ENCODE measurements at places on chromosomes 16 and 17.

DNA sequence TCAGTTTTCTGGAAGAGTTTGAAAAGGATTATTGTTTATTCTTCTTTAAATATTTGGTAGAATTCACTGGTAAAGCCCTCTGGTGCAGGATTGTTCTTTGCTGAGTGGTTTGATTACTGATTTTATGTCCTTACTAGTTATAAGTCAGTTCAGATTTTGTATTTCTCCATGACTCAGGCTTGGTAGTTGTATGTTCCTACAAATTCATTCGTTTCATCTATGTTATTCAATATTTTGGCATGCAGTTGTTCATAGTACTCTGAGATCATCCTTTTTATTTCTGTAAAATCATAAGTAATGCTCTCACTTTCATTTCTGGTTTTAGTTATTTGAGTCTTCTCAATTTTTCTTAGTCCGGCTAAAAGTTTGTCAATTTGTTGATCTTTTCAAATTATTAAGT is 58.1 kb upstream of the CRYM start:
- DNase-seq = no peak

DNA sequence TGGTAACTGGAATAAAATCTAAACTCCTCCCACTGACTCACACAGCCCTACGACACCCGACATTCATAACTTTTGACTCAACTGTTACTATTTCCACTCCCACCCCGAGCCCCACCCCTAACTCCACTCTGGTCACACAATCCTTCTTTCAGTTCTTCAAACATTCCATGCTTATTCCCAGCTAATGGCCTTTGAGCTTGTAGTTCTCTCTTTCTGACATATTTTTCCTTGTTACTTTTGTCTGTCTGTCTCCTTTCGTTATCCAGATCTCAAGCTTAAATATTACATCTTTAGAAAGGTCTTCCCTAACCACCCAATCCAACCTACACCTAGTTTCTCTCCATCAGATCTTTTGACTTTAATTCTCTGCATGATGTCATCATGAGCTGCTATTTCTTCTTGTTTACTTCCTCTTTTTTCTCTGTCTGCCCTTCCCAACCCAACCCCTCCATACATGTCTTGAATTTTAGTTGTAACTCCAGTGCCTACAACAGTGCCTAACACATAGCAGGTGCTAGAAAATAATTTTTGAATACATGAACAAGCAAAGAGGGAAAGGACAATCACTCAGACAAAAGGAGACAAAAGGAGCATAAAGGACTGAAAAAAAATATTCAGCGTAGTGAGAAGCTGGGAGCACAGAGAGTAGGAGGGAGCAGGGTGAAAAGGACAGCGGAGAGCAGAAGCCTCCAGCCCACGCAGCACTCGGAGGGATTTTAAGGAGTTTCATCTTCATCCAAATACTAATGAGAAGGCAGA is 65.2 kb upstream of the SMIM36 start:
- no peak for DNase-seq

DNA sequence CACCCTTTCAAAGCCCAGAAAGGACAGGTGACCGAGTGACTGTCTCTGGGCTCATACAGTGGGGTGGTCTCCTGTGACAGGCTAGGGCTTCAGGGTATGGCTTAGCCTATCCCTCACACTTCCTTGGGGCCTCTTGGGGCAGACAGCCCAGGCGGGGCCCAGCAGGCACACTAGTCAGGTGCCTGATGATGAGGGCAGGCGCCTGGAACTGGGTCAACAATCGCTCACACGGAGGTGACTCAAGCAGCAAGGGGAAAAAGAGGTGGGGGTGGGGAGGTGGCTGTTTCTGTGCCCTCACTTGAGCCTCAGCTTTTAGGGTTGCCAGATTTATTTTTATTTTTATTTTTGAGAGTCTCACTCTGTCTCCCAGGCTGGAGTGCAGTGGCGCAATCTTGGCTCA is 6.4 kb upstream of the GRN start:
- DNase-seq = no peak

GRCh38 chr17:76078860-76079534 is at the start of gene ZACN:
Gene ZACN (plus strand): TSS chr17:76079182. CDS start chr17:76079265, 83 bp downstream.
- DNase-seq = no peak

DNA sequence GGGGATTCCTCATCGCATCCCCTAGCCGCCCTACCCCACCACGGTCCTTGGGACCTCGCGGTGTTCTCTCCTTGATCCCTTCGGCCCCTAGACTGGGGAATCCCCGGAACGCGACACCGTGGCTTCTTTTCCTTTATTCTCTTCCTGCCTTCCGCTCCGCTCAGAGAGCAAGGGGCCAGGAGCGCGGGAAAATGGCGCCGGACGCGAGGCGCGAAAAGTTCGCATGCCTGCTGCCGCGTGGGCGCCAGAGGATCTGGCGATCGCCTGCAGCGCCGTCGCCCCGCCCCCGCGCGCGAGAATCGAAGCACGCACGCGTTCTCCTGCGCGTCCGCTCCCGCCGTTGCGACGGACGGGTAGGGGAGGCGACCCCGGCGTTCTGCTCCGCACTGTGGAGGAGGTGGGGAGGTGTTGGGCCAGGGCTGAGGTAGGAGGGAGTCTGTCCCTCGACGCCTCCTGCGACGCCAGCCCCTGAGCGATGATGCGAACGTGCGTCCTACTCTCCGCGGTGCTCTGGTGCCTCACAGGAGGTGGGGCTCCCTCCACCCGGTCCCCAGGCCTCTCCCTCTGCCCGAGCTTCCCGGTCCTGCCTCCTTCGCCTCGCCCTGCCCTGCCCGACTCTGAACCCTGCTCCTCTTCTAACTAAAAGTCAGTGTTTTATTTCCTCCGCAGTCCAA is at the start of gene ZPBP2:
TSS of gene ZPBP2 (plus strand) at position 323 of the 674 bp plus-strand sequence. CDS start at position 476, 153 bp downstream.
- DNase-seq = no peak

GRCh38 chr17:79135011-79135410 is 60.4 kb downstream of the ENGASE start:
- DNase-seq = no peak

- no peak for DNase-seq
Measured at GRCh38 chr16:66115373-66115772, 251.1 kb upstream of the CDH5 start.

- DNase-seq = no peak
Measured at GRCh38 chr16:13594823-13595222, 325.1 kb upstream of the ERCC4 start.

- no peak for DNase-seq
Measured at GRCh38 chr17:42704490-42704836, 22.1 kb downstream of the CNTNAP1 start.

- no peak for DNase-seq
Measured at GRCh38 chr17:17761894-17762743, 74.7 kb downstream of the SREBF1 start.

- DNase-seq = no peak
Measured at GRCh38 chr17:69560987-69561441, 146.5 kb downstream of the MAP2K6 start.

DNA sequence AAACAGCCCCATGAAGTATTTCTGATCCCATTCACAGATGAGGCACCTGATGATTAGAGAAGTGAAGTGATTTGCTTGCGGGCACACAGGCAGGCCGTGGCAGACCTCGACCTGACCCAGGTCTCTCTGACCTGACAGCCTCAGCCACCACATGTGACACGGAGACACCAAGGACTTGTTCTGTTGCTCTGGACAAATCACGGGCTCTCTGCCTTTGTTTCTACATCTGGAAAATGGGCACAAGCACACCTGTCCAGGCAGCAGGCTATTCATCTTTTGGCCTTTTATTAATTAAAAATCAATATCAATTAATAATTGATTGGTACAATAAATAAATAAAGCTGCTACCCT is 3.4 kb downstream of the MAP3K14 start:
- no peak for DNase-seq

GRCh38 chr17:70017112-70017511 is 57.9 kb upstream of the KCNJ16 start:
- no peak for DNase-seq

Measured in Panc1 (cell line).